ENCODE measurements at places on chromosomes 12 and 14.

DNA sequence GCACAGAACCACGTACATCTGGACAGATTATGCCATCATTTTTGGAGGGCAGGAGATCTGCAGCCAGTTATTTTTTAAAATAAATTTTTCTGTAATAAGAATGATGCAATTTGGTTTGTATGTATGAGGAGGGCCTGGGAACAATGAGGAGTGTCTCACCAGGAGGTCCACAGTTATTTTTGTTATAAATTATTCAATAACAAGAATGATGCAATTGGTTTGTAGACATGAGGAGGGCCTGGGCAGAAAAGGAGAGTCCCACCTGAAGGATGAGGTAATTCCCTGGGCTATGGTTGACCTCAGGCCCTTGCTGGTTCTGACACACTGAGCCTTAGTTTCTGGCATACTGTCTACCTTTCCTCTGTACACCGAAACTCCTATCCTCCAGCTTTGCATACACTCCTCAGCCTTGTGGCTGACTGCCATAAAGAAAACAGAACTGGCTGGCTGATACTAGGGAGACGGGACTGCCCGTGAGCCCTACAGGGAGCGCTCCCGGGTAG, 9.0 kb upstream of the DCD start:
- DNase-seq = no peak

- no peak for DNase-seq
Measured at GRCh38 chr12:52667931-52668330, 12.3 kb downstream of the KRT1 start.

DNA sequence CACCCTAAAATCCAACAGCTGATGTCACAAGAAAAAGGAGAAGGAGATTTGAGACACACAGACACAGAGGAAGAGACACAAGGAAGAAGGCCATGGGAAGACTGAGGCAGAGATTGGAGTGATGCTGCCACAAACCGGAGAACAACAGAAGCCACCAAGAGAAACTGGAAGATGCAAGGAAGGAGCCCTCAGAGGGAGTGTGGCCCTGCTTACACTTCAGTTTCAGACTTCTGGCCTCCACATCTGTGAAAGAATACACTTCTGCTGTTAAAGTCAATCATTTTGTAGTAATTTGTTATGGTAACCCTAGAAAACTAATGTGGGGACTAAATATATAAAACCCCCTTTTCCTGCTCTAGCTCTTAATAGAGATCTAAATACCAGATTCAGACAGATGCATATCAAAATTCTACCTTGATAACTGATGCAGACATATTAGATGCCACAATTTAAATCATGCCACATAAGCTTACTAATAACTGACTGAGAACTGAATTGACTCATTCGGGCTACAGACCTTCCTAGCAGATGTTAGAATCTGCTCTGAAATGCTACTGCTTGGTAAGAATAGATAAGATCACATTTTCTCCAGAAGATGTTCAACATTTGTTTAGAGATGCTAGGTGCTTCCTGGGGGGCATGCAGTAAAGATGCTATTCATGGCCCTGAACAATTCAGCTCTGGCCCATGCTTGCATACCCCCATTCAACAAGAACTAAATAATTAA, 113.1 kb upstream of the CCND2 start:
- no peak for DNase-seq

- DNase-seq = no peak
Measured at GRCh38 chr12:119694111-119694510, 26.2 kb downstream of the PRKAB1 start.

GRCh38 chr14:101761881-101762529, 496 bp downstream of the PPP2R5C start:
- DNase-seq = no peak

- DNase-seq = no peak
Measured at GRCh38 chr14:38951451-38951850, 151.6 kb downstream of the SEC23A start.

DNA sequence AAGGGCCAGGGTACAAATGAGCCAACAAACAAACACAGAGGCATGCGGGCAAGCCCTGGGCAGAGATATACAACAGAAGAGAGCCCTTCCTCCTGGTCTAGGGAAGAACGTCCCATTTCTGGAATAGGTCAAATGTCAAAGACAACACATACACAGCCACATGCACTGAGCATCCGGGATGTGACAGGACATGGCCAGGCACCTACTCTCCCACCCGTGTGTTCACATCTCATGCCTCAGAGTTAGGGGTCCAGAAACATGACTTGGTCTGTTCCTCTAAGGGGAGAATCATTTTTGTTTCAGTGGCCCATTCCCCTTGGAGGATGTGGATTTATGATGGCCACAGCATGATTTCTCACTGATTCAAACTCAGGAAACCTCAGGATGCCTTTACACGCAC, 801 bp upstream of the ASB2 start:
- no peak for DNase-seq

Data from D721Med (cell line).